ENCODE measurements at places on chromosomes 16 and 17.

DNA sequence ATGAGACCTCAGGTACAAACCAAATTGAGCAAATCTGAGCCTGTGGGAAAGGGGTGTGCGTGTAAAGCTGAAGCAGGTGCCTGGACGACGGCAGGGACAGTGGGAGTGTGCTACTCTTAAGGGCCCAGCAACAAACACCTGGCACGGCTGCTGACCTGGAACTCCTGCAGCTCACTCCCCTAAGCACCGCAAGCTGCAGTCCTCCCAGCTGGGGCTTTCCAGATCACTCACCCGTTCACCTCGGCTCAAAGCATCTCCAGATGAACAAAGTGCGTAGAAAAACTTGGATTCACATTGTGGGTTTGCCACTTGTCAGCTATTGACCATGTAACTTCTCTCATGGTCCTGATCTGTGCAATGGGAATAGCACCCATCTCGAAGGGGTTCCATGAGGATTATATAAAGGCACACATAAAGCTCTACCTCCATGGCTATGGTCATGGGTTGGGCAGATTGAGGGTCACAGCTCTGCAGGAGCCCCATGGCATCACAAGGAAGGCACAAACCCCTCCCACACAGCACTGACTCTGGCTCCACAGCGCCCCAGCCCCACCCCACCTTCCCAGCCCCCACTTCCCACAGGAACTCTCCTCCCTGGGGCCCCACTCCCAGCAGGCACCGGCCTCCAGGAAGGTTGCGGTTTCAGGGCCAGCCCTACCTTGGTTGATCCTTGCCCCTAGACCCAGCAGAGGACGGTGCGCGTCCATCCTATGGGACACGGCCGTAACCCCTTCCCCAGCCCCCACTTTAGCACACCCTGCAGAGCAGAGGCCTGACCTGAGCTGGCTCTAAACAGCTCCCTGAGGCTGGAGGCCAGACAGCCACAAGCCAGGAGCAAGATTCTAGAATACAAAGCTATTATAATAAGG, 21.9 kb downstream of the ST3GAL2 start:
- DNase-seq, result no peak

- no peak for DNase-seq
These were observed 407.6 kb downstream of the TMEM114 start for GRCh38 chr16:8182761-8183160.

DNA sequence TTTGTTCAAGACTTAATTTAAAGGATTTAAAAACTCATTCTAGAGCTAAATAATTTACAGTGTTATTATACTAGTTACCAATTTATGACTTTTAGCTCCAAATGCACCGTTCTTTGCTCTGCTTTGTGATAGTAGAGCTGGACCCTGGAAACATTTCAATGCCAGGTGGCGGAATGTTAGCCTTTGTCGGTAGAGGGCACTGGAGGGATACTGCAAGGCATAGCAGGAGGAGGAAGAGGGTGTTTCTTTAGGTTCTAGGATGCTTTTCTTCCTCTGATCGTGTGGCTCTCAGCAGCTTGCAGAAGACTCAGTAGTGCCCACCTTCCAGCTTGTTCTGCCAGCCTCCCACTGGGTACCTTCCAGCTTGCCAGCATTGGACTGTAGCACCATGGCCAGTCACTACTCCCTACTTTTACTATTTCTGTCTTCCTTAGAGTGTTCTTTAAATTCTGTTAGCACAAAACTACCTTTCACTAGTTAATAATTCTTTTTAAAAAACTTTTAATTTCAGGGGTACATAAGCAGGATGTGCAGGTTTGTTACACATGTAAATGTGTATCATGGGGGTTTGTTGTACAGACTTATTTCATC, 325.3 kb downstream of the UTP18 start:
- no peak for DNase-seq

DNA sequence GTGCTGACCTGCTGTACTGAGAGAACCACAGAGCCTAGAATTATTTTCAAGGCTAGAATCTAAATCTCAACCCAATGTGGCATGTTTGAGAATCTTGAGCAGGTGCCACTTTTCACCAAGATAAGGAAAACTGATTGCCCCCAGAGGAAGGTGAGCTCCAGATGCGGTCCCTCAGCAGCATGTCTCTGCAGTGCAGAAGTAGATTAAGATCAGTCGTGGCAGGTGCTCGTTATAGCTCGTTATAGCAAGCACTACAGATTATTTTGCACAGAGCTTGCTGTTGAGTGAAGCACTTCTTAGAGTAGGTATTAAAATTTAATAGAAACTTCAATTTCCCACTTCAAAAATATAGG, 176.0 kb downstream of the AATF start:
- DNase-seq, result no peak

GRCh38 chr16:50274326-50275097, 8.2 kb downstream of the ADCY7 start:
- DNase-seq, result peak; percentile 37

DNA sequence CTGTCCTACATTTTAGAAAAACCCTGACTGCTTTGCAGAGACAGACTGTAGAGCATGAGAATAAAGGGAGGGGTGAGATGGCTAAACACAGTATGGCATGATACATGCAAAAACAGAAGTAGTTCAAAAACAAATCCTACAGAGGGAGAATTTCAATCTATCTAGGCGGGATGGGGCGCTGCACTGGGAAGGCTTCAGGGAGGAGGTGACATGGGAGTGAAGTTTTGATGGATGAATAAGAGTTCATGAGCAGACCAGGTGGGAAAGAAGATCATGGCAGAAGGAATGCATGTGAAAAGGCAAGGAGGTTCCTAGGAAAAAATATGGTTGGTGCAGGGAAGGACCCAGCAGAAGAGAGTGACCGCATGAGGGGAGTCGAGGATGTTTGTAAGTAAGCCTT, 19.2 kb downstream of the HS3ST3B1 start:
- no peak for DNase-seq

DNA sequence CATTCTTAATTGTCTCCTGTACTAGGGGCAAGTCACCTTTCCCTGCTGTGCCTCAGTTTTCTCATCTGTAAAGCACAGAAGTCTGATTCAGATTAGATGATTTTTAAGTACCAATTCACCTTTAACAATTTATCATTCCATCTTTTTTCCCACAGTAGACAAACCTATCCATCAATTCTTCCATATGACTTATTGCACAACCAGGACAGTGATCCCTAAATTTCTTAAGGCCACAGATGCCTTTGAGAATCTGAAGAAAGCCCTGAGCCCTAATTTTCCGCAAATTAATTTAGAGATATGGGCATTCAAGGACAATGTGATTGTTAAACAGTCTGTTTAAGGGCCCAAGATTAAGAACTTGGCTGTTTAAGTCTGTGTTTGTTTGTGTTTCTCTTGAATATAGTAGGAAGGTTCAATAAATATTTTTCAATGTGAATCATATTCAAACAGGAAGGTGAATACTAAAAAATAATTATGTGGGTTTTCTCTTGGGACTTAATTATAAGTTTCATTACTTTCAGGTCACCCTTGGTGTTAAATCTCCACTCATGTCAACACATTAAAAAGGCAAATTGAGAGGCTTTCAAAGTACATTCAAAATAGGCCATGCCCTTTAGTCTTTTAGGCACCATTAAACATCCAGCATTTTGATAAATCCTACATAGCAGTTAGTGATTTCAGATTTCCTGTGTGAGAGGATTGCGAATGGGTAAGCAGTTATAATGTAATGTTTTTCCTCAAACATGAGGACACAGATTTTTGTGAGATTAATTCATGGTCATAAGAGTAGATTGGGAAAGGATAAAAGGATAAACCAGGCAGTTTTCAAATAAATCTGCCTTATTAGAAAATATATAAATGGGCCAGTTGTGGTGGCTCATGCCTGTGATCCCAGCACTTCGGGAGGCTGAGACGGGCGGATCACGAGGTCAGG, 34.9 kb upstream of the MMD start:
- no peak for DNase-seq

- DNase-seq, result no peak
These were observed 13.5 kb downstream of the SCO1 start for GRCh38 chr17:10683853-10684252.

- no peak for DNase-seq
These were observed 4.2 kb downstream of the FOXC2 start for GRCh38 chr16:86570558-86571529.

GRCh38 chr17:8447799-8448198, 12.1 kb downstream of the NDEL1 start:
- DNase-seq, result no peak

- DNase-seq, result no peak
These were observed 171.5 kb downstream of the AXIN2 start for GRCh38 chr17:65389949-65390348.

DNA sequence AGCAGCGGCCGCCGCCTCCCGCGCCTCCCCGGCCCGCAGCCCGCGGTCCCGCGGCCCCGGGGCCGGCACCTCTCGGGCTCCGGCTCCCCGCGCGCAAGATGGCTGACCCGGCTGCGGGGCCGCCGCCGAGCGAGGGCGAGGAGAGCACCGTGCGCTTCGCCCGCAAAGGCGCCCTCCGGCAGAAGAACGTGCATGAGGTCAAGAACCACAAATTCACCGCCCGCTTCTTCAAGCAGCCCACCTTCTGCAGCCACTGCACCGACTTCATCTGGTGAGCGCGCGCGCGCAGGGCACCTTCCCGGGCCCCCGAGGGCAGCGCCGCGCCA, 258 bp downstream of the PRKCB start:
- DNase-seq, result no peak

DNA sequence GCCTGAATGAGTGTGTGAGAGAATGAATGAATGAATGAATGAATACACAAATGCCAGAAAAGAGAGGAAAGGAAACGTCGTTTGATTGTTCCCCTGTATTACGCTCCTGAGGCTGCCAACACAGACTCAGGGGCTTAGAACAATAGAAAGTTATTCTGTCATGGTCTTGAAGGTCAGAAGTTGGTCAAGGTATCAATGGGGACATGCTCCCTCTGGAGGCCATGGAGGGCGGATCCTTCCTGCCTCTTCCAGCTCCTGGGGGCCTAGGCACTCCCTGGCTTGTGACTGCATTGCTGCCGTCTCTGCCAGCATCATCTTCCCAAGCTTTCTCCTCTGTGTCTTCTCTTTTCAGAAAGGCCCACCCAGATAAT, 1.5 kb upstream of the SLC38A8 start:
- DNase-seq, result no peak

GRCh38 chr16:1053700-1054368, 18.7 kb upstream of the SSTR5 start:
- DNase-seq, result no peak

DNA sequence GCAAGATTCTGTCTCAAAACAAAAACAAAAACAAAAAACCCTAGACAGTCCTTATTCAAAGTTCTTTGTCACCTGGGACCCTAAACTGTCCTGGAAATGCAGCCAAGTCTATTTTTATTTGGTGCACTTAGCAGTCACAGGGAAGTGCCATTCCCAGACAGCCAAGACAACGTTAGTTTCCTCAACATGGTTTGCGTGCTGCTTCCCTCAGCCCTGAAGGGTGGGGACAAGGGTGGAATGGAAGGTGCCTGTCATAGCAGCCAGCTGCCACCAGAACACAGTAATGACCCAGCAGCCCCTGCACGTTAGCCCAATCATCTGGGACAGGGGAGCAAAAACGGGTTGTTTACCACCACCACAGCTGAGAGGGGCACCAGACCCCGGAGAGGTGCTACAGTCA, 16.9 kb downstream of the CREBBP start:
- no peak for DNase-seq

DNA sequence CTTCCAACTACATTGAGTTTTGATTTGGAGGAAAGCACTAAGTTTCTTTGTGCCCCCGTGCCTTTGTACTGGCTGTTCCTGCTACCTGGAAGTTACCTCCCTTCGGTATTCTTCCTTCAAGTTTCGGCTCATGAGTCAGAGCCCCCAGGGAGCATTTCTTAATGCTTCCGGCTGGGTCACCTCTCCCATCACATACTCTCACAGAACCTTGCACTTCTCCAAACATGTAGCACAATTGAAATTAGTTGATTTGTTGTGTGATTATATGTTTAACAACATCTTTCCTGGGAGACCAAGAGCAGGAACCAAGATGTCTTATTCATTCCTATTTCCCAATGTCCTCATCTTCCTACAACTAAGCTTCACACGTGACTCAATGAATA, 158.6 kb upstream of the CDH5 start:
- DNase-seq, result no peak

- no peak for DNase-seq
These were observed 31.6 kb downstream of the PHKB start for GRCh38 chr16:47492428-47493377.

DNA sequence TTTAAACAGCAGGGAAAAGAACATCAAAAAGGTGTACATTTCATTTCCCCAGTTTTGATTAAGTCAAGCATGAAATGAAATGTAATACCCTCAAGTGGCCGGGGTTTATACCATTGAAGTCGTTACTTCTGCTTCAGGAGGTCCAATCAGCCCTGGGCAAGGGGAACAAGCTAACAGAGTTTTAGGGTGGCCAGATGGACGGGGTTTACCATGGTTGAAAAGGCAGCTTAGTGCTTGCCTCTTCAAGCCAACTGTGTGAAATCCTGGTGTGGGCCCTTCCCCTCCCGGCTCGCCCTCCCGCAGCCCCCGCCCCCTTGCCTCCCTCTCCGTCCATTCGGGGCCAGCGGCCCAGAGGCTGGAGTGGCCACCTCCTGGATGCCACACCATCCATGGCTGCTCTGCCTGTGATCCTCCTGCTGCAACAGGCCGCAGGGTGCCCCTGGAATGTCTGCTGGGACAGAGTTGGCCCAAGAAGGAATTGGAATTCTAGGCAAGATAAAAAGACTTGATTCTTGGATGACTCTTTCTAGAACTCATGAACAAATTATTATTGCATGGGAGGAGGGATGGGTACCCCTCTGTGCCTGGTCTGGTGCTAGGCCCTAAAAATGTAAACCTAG, 296.2 kb upstream of the IRX3 start:
- DNase-seq, result no peak

- DNase-seq, result no peak
These were observed 396 bp upstream of the HOXB7 start for GRCh38 chr17:48611213-48611612.

DNA sequence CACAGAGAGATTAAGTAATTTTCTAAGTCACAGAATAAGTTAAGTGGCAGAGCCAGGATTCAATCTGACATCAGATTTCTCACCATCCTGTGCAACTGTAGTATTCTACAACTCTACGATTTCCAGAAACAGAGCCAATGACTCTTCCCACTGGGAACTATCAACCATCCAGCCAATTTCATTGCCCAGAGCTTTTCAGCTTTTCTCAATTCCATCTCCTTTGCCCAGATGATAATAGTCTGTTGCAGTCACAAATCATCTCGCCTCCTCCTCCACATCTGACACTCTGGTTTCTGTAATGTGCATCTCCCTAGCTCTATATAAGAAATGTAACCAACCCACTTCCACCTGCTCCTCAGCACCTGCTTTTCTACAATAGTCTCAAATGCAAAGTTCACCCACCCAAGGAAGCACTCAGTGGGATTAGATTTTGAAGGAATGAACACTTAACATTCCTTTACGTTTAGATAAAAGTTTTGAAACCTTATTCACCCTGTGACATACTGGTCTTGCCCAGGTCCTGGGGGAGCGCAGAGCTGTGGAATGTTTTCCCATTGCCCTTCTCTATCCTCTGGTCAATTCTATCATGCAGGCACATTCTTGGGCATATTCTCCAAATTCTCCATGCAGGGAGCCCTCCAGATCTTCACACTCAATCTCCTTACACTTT, 167.8 kb upstream of the ASIC2 start:
- DNase-seq, result no peak

- no peak for DNase-seq
These were observed 31.9 kb downstream of the POLR2A start for GRCh38 chr17:7515911-7516610.

GRCh38 chr17:8392274-8392673, 5.4 kb downstream of the RNF222 start:
- no peak for DNase-seq

Data from activated CD8-positive, alpha-beta memory T cell treated with anti-CD3 and anti-CD28 coated beads for 1 hour (primary cell).